Activated naive CD4-positive, alpha-beta T cell treated with anti-CD3 and anti-CD28 coated beads, Interleukin-2, amount 10 ng/mL, durations not matched to agents 7 days and 5 days (primary cell): ENCODE measurements at places on chromosomes 2 and 18.

DNA sequence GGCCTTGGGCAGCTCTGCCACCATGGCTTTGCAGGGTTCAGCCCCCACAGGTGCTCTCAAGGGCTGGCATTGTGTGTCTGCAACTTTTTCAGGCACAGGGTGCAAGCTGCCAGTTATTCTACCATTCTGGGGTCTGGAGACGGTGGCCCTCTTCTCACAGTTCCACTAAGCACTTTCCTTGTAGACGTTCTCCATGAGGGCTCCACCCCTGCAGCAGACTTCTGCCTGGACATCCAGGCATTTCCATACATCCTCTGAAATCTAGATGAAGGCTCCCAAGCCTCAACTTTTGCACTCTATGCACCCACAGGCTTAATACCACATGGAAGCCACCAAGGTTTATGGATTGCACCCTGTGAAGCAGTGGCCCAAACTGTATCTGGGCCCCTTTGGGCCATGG is 91.0 kb upstream of the RND3 start:
- DNase-seq = no peak

DNA sequence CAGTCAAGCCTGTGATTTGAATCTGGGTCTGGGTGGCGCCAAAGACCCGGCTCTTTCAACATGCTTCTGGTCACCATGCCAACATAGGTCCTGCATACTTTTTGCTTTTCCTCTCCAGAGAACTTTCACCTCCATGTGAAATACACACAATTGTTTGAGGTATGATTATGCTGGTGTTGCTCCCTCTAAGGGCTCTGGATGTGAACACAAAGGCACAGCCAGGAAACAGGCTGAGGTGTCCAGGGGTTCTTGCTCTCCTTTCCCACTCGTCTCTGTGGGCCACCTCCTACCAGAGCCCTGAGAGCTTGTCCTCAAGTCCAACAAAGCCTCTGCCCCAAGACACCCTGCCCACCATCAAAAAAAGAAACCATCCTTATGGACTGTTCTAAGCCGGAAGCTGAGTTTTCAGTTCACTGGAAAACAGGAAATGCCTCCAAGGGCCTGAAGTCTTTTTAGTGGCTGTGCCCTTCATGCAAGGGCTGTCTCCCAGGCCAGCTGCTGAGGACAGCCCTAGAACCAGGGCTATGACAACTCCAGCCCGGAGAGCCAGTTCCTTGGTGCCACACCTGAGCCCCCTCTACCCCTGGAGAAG is 100.2 kb upstream of the EPAS1 start:
- no peak for DNase-seq

GRCh38 chr2:71995067-71995665 is 152.5 kb downstream of the CYP26B1 start:
- no peak for DNase-seq

GRCh38 chr2:106899786-106900530 is 14.0 kb upstream of the ST6GAL2 start:
- no peak for DNase-seq

- no peak for DNase-seq
These were observed 18.4 kb downstream of the KIAA2012 start for GRCh38 chr2:202091476-202091875.

- DNase-seq = no peak
These were observed 309.8 kb downstream of the ERBB4 start for GRCh38 chr2:212228743-212229171.

- no peak for DNase-seq
These were observed 41.9 kb upstream of the SCN9A start for GRCh38 chr2:166417669-166418068.

GRCh38 chr18:448116-448790 is 52.2 kb downstream of the COLEC12 start:
- no peak for DNase-seq

- DNase-seq = no peak
These were observed 25.7 kb downstream of the CYP27C1 start for GRCh38 chr2:127194447-127194846.
